ENCODE measurements at places on chromosomes 6 and 20.

- DNase-seq: no peak
Observed at GRCh38 chr6:164075981-164076615, 661.6 kb downstream of the QKI start.

DNA sequence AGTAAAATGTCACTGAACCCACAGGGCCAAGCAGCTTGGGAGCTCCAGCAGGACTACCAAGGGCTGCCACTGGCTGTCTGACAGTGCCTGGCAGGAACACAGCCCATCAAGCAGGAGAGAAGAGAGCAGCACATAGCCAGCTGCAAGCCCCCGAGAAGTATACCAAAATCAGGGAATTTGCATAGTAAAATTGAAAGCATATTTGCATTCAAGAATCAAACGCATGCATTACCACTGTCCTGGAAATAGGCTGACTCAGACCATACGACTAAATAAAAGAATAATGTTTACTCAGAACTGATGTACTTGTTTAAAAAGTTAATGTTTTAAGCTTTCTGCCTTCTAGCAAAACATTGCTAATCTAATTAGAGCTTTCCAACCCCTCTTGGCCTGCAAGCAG lies 298.1 kb downstream of the TFAP2B start:
- no peak for DNase-seq

GRCh38 chr20:58251979-58252591 lies 23.6 kb upstream of the ANKRD60 start:
- DNase-seq: no peak

GRCh38 chr6:148238713-148239112 lies 103.9 kb upstream of the SASH1 start:
- DNase-seq: no peak

GRCh38 chr6:17987697-17988421 lies 424 bp upstream of the KIF13A start:
- DNase-seq: peak; percentile 33

DNA sequence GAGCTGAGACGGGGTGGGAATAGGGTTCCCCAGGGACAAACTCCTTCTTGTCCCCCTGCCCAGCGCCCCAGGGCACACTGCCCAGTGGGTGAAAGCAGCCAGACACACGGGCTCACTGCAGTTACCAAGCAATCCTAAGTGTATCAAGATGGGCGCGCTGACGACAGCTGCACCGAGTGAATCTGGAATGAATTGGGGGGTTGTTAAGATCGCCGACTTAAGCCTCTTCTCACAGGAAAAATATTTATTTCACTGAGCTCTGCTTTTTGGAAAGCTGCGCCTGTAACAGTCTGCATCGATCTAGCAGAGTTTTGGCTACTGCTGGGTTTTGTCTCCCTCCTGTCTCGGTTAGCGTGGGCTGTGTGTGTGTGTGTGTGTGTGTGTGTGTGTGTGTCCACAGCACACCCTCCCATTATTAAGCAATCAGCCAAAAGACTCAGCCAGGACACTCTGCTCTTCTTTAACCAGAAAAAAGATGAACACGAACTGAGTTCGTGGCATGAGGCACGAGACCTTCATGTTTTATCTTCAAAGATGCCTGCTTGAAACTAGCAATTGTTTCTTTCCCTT lies 35.9 kb downstream of the RIPOR3 start:
- DNase-seq: no peak

DNA sequence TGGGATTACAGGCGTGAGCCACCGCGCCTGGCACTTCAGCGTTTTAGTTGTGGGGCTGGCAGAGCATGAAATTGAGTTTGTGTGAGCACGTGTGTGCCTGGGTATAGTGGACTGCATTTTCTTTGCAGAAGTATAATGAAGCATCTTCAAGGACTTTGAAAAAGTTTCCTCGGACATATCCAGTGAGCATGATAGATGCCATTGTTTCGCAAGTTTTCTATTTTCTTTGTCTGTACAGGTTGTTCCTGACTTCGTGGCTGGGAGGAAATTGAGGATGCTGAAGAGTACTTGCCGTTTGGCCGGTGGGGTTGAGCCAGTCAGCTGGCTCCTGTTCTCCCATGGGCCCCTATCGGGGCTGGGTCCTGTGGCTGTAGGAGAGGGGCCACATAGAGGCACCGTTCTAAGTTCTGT lies 55.9 kb downstream of the RREB1 start:
- no peak for DNase-seq

DNA sequence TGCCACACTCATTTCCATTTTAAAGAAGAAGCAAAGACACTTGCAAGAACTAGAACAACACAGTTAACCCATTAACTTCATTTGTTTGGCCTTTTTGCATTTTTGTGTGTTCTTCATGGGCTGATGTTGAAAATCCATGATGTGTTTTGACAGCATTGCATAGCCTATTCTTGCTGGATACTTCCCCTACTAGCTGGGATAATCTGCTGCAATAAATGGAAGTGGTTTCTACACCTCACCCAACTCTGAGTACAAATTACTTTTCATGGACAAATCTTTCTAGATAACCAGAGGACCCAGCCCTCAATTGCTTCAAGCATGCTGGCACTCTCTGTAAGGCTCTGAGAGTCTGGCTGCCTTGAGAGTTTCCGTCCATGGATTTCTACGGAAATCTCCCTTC lies 26.5 kb downstream of the CST9L start:
- no peak for DNase-seq

DNA sequence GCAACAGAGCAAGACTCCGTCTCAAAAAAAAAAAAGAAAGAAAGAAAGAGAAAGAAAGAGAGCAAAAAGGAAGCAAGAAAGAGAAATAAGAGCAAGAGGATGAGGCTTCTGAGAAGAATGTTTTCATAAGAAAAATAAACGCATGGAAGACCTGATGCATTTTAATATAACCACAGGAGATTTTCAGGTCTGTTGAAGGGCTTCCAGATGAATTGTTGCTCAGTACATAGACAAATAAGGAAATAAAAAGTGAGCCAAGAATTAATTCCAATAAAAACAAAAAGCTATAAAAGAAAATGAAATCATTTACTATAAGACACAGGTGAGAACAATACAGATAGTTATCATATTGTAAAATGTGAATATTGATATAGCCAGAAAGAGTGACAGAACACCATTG lies 43.5 kb downstream of the PERP start:
- DNase-seq: no peak

GRCh38 chr6:82862543-82862942 lies 203.1 kb downstream of the UBE3D start:
- no peak for DNase-seq

DNA sequence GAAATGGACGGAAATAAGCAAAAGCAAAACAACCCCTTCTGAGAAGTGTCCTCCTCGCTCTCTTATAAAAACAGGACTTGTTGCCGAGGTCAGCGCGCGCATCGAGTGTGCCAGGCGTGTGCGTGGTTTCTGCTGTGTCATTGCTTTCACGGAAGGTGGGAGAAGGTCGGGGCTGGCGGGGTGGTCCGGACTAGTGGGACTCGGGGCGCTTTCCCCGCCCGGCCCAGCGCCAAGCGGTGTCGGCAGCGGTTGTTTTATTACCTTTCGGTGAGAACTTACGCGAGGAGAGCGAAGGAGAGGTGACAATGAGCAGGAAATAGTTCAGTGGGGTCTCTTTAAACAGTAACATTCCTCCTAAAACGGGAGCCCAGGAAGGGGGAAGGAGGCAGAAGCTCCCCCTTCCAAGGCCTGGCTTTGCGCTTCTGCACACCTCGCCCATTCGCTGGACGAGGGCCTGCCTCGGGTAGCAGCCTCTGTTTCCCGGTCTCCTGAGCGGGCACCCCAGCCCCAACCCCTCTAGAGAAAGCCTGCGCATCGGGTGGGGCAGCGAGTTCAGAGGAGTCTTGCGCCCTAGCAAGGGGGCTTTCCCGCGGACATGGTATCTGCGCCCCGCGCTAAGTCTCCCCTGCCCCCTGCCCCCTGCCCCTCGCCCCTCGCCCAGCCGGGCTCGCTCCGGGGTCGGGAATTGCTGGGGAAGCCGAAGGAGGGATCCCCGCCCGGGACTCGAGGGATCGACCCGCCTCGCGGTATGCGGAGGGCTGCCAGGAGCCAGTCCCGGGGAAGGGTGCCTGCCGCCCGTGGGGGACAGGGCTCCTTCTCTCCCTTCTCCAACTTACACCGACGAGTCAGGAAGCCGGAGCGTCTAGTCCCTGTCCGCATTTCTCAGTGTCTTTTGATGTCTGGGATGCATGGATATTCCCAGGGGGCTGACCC lies 1.2 kb upstream of the TBXT start:
- DNase-seq: no peak

- no peak for DNase-seq
Observed at GRCh38 chr6:109874621-109875020, 103.5 kb upstream of the GPR6 start.

DNA sequence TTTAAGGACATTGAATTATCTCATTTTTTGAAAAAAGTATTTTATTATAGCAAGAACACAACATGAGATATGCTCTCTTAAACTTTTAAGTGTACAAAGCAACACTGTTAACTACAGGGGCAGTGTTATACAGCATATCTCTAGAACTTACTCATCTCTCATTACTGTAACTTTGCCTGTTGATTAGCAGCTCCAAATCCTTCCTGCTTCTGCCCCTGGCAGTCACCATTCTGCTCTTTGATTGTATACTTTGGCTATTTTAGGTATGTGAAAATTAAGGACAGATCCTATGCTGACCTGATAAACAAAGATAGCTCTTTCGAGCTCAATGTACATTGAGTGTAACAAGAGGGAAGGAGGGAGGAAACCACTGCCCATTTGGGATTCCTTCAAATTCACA lies 1349.8 kb upstream of the GJE1 start:
- no peak for DNase-seq

GRCh38 chr6:157380458-157380778 lies 572 bp upstream of the ZDHHC14 start:
- DNase-seq: peak; percentile 4

DNA sequence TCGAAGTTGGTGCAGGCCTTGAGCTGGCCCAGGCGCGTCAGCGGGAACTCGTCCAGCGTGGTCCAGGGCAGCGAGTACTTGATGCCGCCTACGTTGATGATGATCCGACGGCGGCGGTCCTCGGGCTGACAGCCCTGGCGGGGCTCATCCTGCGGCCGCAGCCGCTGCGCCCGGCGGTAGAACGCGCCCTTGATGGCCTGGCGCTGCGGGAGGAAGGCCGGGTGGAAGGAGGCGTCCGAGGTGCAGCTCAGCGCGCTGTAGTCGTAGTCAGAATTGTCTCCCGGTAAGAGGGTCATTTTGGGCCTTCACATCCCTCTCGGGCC lies 12.9 kb downstream of the KCNG1 start:
- no peak for DNase-seq

GRCh38 chr6:99019381-99019780 lies 71.6 kb upstream of the FBXL4 start:
- no peak for DNase-seq

GRCh38 chr6:119449331-119450156 lies 100.0 kb upstream of the MAN1A1 start:
- DNase-seq: no peak

- no peak for DNase-seq
Observed at GRCh38 chr6:96505363-96505762, 16.2 kb upstream of the UFL1 start.

- DNase-seq: no peak
Observed at GRCh38 chr6:114068116-114068515, 97.2 kb upstream of the HDAC2 start.

DNA sequence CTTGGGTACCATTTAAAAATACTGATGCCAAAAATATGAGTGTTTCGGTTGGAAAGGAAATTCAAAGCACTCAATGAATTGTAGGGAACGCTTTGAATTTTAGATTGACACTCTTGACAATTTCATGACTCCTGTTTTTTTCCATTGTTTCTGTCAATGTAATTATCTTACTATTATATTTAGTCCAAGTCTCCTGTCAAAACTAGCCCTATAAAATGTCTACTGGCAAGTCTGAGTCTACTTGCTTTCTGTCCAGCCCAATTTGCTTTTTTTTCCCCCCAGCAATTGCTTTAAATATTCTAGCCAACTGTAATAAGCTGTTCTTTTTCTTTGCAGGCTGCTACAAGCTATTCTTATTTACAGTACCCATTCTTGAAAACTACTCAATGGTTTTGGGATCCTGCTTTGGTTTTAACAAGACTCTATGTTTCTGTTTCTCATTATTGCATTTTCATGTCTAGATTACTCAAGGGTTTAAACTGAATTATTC lies 1103.9 kb upstream of the GJE1 start:
- DNase-seq: no peak

GRCh38 chr20:14264869-14265268 lies 72.5 kb downstream of the FLRT3 start:
- no peak for DNase-seq

DNA sequence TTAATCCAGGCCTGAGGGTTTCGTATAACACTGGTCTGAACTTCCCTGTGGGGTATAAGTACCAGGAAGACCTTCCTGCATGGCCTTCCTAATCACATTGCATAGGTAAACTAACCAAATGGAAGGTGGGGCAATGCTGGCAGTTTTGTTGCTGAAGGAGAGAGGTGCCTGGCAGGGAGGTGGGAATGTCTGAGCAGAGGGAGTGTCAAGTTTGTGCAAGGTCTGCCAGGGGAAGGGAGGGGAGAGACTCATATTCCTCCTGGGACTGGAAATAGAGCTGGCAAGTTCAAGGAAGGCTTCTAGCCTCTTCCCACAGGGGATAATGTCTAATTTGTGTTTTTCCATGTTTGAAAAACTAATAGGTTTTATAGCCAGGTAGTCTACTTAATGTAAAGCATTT lies 70.6 kb downstream of the HDDC2 start:
- DNase-seq: no peak

- DNase-seq: no peak
Observed at GRCh38 chr6:70415247-70415646, 1.9 kb downstream of the FAM135A start.

DNA sequence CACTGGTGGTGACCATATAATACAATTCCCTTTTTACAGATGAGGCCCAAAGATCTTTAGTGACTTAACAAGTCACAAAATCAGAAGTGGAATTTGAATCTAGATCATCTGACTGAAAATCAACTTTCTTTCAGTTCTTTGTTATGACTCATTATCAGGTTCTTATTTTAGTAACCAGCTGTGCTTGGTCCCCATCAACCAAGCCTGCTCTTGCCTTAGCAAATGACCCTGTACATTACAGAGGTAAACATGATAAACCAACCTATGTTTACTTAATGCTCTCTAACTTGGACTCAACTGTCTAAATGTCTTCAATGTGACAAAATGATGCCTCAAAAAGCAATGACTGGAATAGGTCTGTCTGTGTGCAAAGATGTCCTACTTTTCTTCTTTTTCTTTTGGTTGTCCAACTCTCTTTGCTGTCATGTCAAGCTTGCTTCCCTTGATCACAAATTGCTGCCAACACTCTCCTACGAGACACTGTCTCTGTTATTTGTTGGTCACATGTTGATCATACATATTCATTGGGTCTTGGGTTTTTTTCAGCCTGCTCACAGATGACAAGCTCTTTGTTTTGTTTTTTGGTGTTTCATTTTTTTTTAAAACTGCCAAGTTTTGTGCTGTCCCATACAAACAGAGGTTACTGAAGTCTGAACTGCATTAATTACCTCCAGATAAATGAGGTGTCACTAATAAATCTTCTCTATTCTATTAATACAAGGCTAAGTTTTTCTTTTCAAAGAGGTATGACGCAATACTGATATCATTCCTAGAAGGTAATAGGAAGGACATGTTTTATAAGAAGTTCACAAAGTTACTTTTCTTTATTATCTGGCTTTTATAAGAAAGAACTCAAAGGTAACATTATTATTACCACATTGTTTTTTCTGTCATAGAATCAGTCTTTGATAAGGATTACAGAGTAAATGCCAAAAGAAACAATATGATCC lies 62.2 kb upstream of the PLN start:
- no peak for DNase-seq

Data from stimulated activated CD8-positive, alpha-beta memory T cell treated with anti-CD3 and anti-CD28 coated beads, Interleukin-4, amount 100 ng/mL, for 24 hours (primary cell).